ENCODE measurements at places on chromosomes 2 and 18. TPM values are rescaled to one million over a fixed set of nuclear protein-coding genes. Genes with fewer than 3 reads are reported as not detected.

DNA sequence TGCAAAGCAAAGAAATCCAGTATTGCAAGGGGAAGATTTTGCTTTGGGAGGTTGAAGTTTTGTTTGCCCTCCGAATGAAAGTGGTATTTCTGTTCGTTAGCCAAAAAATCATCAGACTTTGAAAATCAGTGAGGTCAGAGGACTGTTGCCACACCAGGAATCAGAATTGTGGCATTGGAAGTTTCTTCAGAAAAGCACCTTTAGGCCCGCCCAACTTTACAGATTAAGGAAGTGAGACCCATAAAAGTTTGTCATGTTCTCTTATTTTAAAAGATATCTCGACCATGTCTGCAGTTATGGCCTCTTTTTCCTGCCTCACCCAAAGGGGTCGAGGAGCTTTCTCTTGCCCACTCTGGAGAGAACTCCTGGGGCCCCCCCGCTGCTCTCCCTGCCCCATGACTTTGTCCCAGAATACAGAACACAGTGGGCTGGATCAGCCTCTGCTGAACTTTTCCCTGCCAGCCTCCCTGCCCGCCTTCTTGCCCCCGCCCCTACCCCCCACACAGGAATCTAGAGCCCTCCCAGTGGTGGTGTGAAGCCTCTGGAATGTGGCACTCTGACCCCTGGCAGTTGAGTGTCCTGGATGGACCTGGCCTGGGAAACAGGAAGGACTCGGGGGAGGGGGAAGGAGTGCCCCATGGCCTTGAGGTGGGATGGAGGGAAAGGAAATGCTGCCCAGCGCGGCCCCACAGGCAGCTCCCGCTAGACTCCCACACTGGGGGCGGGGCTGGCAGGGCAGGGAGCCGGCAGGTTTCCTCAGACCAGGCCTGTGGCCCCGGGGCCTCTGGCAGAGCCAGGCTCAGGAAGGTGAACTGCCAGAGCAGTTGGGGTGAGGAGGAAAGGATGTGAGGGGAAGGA lies 25.3 kb downstream of the CRIM1 start:
- peaks cover 98% of the 10 kb centered on the region for H3K4me1 ChIP-seq
- no peaks in the 10 kb centered on the region for H3K36me3 ChIP-seq
- H3K4me3 ChIP-seq = no peak overlapping the region
- H3K27me3 ChIP-seq = no peaks in the 10 kb centered on the region
- DNase-seq = no peak

- peak overlapping the region; percentile 94 for H3K27ac ChIP-seq
- H3K4me1 ChIP-seq = peaks cover 82% of the 10 kb centered on the region
- no peaks in the 10 kb centered on the region for H3K27me3 ChIP-seq
- H3K4me3 ChIP-seq = no peak overlapping the region
- peak; percentile 67 for DNase-seq
Measured at GRCh38 chr2:152405206-152406118, 70.5 kb downstream of the FMNL2 start.

DNA sequence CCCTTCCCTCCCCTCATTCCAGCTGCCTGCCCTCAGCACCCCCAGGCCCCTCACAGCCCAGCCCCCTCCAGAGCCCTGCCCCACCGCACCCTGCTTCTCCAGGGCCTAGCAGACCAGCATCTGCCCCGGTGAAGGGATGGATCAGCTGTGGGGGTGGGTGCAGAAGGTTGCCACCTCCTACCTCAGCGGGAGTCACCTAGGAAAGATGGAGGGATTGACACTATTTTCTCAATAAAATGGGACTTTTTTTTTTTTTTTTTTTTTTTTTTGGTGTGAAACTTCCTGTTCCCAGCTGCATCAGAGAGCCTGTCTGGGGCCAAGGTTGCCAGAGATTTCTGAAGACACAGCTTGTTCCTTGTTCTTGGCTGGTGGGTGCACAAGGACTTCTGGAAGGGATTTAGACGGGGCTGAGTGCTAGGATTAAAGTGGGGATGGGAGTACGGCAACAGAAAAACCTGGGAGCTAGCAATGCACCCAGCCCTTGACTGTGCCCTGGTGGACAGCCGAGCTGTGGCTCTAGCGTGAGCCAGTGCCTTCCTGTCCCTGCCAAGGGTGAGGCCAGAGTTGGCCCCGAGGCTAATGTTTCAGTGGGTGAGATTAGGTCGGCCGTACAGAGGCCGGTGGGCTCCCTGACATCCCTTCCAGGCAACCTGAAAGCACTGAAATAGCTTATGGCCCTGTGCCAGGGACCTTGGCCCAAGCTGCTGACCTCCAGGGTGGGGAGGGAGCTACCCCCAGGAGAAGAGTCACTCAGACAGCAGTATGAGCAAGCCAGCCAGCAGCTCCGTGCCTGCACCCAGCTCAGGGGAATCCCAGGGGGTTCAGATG lies 4.6 kb downstream of the B3GNT7 start:
- DNase-seq = no peak
- H3K27ac ChIP-seq = peak overlapping the region; percentile 90
- peak overlapping the region; percentile 50 for H3K4me3 ChIP-seq
- H3K27me3 ChIP-seq = no peaks in the 10 kb centered on the region
- H3K4me1 ChIP-seq = peaks cover 67% of the 10 kb centered on the region
- H3K36me3 ChIP-seq = no peaks in the 10 kb centered on the region

DNA sequence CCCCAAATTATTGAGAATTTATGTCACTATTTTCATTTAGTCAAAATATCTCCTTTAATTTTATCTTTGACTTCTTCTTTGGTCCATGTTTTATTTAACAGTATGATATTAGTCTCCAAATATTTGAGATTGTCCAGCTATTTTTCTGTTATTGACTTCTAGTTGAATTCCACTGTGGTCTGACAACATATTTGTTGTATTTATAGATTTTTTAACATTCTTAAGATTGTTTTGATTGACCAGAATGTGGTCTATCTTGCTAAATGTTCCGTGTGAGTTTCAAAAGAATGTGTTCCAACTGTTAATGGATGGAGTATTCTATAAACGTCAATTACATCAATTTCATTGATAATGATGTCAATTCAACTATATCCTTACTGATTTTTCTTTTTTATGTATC lies 1452.1 kb downstream of the SUCLG1 start:
- no peak overlapping the region for H3K4me3 ChIP-seq
- no peak for DNase-seq
- H3K4me1 ChIP-seq = no peaks in the 10 kb centered on the region
- no peaks in the 10 kb centered on the region for H3K27me3 ChIP-seq

DNA sequence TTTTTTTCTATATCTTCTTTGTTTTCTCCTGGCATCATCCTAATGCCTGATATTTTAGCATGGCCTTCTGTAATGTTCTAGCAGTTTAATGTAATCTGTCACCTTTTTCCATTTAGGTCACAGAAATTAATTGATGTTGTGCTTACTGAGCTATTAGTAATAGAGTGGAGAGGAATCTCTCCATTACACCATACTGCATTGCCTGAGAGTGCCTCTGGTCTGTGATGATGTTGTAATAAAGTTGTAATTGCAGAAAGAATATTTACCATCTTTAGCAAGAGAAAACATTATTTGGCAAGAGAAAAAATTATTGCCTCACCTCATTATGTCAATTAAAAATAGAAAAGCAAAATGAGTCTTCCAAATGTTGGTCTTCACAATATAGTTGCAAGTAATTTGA lies 213.2 kb downstream of the KCNJ3 start:
- no peak overlapping the region for H3K4me3 ChIP-seq
- H3K27ac ChIP-seq = no peak overlapping the region
- H3K27me3 ChIP-seq = no peaks in the 10 kb centered on the region
- no peaks in the 10 kb centered on the region for H3K4me1 ChIP-seq
- no peak for DNase-seq

CYP26B1 gene
- total RNA-seq = 12.3 TPM
